ENCODE measurements at places on chromosomes 6 and 20.

- no peak for DNase-seq
These were observed 242.4 kb downstream of the ALDH8A1 start for GRCh38 chr6:134707342-134708031.

GRCh38 chr20:59145247-59145923, 18.2 kb upstream of the ZNF831 start:
- no peak for DNase-seq

GRCh38 chr6:52312461-52312860, 27.9 kb upstream of the MCM3 start:
- DNase-seq: no peak

- DNase-seq: no peak
These were observed 12.8 kb upstream of the MANBAL start for GRCh38 chr20:37276494-37277252.

- DNase-seq: no peak
These were observed 82.8 kb upstream of the ZNF217 start for GRCh38 chr20:53676519-53676822.

Data from stimulated activated naive CD4-positive, alpha-beta T cell (primary cell).